ENCODE measurements at places on chromosomes 5 and 9. TPM values are rescaled to one million over a fixed set of nuclear protein-coding genes. Genes with fewer than 3 reads are reported as not detected.
A peak's percentile ranks its signal among the peaks of the same experiment; 100 is the strongest.

DNA sequence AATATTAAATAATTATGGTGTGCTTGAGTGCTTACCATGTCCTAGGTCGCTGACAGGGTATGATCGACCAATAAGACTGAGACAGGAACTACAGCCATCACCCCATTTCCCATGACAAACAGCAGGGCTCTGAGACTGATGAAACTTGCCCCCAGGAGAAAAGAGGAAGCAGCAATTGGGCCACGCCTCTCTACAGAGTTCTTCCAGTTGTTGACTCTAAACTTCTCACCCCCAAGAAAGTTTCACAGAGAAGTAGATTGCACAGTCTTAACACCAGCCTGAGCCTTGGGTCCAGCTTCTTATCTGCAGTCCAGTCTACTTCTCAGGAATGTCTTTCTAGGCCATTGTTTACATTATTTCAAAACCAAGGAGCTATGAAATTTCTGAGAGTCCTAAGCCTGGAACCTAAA, 182.2 kb upstream of the ANKRD55 start:
- peak; percentile 92 for DNase-seq

- no peak for DNase-seq
These were observed 179.5 kb downstream of the ATP10B start for GRCh38 chr5:160672521-160672920.

DNA sequence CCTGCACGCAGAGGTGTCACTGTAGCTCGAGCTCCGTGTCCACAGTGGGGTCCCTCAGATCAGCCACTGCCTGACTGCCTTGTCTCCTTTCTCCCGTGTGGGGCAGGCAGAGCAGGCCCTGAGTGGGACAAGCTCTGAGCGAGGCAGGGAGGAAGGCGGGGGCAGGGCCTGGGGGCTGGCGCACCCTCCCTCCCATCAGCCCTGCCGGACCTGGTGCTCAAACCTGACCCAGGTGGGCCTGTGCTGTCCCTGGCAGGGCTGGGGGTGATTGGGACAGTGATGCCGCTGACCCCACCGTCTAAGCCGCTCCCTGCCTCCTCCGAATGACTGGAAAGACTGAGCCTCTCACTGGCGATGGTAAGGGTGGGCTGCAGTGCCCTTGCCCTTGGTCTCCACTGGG, 60.9 kb downstream of the KCNT1 start:
- no peak for DNase-seq

DNA sequence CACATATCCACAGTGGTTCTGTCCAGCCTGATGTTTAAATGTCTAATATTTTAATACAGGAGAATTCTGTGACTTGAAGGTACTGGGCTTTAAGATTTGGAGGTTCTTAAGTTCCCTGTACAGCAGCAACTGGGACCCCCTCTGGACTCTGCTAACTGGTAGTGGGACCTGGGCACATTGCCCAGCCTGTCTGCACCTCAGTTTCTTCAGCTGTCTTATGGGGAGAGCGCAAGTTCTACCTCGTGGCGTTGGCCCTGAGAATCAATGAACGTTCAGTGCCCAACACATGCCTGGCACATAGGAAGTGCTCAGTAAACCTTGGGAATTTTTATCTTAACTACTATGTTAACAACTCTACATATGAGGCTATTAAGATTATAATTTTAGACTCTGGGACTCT, 1.4 kb downstream of the SLC2A6 start:
- no peak for DNase-seq

DNA sequence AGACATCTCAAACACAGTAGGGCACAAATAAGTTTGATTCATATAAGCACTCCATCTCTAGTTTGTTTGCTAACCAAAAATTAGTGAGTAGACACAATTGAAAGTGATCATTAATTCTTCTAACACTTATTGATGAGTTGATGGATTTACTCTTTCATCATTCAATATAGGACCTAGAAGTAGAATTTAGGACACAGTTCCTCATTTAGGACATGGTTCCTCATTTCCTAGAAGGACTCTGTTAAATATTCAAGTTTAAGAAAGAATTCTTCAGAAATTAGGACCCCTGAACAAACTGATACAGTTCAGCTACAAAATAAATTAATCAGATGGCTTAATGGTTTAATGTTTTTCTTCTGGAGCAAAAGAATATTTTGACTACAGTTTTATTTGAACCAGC, 143.5 kb upstream of the PRR16 start:
- DNase-seq: no peak

DNA sequence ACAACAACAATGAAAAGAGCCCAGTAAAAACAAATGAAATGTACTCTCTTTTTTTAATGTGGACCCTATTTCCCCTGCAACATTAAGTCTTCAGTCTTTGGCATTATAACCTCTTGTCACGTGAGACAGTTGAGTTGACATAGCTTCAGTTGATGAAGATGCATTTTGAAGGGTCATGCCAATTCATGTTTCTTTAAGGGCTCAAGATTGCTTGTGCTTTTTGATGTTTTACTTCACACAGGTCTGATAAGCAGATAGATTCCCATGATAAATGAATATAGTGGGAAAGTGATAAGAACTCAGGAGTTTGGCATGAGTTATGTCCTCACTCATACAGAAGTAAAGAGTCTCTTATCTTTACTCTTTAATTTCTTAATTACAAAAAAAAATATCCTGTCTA, 229.4 kb downstream of the SNCAIP start:
- no peak for DNase-seq

GRCh38 chr5:2741956-2742355, 9.5 kb downstream of the IRX2 start:
- DNase-seq: no peak

- no peak for DNase-seq
These were observed 72.9 kb downstream of the RFK start for GRCh38 chr9:76321195-76321828.

DNA sequence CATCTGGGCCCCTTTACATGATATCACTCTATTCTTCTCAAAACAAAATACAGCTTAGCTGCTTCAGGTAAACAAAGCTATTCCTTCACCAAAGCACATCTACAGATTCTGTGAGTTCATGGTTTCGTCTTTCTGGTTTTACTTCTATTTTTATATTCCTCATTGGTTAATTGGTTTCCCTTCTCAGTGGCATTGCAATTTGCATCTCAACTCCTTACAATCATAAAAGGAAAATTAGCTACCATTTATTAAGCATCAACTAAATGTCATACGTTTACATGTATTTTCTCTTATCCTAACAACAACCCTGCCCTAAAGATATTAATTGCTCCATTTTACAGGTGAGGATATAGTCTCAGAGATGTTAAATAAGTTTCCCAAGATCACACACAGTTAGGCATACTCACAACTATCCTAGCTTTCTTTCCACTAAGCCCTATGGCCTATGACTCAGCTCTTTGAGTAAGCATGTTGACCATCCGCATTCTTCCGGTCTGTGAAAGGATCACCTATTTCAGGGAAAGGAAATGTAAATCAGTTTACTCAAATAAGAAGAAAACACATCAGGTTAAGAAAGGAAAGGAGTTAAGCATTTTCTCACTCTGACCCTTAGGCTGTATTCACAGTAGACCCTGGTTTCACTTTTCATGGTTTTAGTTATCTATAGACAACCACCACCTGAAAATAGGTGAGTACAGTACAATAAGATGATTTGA, 146.1 kb downstream of the CAAP1 start:
- peak; percentile 76 for DNase-seq

DNA sequence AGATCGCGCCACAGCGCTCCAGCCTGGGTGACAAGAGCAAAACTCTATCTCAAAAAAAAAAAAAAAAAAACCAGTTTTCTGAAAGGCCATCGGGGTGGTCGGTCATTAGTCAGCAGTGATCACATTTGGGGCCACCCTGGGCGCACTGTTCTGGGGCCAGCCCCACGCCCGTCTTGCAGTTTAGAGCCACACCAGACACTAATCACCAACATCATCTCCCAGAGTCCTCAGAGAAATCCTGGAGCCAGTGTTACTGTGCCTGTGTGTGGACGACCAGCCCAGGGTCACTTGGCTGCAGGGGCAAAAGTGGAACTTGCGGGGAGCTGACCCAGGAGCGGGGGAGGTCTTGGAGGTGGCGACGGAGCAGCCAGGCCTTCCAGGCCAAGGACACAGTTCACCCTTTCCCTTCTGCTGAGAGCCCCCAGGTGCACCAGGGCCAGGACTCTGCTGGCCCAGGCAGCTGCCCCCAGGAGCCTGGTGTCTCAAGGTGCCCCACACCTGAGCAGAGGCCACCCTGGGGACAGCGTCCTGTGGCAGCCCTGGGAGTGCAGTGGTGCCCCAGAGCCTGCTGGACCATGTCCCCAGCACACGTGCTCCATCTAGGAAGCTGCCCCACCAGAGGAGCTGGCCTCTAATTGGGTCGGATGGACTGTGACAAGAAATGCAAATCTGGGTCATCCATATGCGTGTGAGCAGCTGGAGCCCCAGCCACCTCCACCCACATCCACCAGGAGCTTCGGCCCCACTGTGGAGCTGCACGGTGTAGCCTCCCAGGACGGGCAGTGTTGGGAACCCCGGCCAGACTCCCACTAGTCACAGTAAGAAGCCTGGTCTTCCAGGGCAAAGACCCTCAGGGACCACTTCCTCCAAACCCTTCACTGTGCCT, 51.1 kb downstream of the NEK6 start:
- DNase-seq: no peak

DNA sequence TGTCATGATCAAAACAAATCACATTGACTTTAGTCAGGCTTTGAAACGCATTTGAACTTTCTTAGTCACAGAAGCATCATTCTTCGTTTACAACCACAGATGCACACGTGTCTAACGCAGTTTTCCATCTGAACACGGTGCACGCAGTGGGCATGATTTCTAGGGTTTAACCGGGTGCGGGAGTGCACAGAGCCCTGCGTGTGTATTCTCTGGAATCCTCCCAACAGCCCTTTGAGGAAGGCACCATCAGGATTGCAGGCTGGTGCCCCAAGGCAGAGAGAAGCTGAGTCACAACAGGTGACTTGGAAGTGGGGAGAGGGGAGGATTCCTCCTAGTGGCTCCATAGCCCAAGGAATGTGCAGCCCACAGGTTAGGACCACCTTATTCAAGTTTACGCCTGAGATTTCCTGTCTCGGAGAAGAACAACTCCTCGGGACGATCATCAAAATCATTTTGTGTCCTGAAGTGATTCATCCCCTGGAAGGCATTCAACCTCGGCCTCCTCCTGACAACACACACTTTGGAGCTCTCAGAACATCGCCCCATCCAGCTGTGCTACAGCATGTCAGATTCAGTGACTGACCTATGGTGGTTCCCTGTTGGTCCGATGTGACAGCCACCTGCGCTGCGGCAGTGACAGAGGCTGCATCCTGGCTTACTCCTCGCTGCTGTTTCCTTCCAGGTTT, 13.1 kb downstream of the ROPN1L start:
- no peak for DNase-seq

GRCh38 chr9:74500584-74500924, 3.4 kb downstream of the RORB start:
- no peak for DNase-seq

DNA sequence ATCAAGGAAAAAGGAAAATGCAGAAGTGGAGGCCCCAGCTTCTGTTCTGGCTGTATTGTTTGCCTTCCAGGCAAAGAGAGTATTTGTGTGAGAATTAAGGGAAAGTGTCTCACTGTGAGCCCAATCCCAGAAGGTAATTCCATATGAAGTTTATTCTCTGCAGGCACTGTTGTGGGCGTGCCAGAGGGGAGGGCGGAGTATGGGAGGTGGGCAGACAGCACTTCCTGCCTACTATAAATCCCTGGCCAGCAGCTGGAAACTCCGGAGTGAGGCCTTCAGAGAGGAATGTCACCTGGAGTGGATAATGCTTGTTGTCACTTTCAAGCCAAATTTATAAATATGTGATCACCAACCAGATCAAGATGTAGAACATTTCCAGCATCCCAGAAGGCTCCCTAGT, 209.5 kb downstream of the ARHGAP26 start:
- no peak for DNase-seq

DNA sequence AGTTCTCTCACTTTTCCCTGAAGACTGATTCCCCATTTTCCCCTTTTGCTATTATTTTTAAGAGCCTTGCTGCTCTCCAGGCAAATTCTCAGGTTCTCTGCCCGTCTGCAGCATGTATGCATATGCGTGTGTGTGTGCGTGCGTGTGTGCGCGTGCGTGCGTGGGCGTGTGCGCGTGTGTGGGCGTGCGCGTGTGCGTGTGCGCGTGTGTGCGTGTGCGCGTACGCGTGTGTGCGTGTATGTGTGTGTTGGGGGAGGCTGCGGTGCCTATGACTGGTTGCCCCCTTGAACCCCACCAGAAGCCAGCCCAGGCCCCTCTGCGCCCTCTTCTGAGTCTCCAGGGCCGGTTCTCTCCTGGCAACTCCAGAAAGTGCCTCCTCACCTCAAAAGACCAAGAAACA, 987 bp upstream of the FOXI1 start:
- no peak for DNase-seq

GRCh38 chr5:124210111-124210910, 536.1 kb downstream of the ZNF608 start:
- no peak for DNase-seq

DNA sequence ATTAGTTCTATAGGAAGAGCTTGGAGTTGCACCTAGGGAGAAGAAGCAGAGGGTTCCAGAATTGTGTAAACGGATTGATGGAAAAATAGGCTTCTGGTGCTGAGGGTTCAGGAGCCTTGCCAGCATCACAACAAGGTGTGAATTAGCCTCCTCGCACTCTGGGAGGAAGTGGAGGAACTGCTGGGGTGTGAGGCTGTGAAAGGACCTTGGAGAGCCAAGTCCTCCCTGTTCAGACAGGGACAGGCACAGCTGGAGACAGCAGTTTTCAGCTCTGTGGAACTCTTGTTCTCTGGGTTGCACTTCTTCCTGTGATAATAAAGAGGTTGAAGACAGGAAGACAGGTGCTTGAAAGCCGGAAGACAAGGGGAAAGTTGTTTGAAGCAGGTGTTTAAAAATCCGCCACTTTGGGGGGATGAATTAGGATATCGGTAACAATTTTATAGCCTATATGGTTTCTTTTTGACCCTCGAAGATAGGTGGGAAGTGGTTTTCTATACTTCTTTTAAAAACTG, 22.6 kb downstream of the DAPK1 start:
- DNase-seq: no peak

The WDR38 gene
- not detected for total RNA-seq

The IFNB1 gene
- not detected for total RNA-seq

The CAMK4 gene
- 54.4 TPM for total RNA-seq

The LCN9 gene
- total RNA-seq: not detected

The SSNA1 gene
- 88.3 TPM for total RNA-seq

The ATP6V1G1 gene
- total RNA-seq: 34.2 TPM

The CXCL14 gene
- not detected for total RNA-seq

The PCDHB11 gene
- not detected for total RNA-seq

The MAMDC4 gene
- 4.3 TPM for total RNA-seq

The C9orf43 gene
- 0.35 TPM for total RNA-seq

The GGTA1 gene
- 0.13 TPM for total RNA-seq

The TAF11L5 gene
- total RNA-seq: not detected

The FBXW11 gene
- 50.7 TPM for total RNA-seq

The REEP2 gene
- 3.1 TPM for total RNA-seq
